GM12878 (cell line): ENCODE measurements at places on chromosomes 11 and 22.

GRCh38 chr11:2990617-2991451 lies 1.3 kb downstream of the NAP1L4 start:
- no peaks in the 10 kb centered on the region for H3K27me3 ChIP-seq
- peaks cover 6% of the 10 kb centered on the region for H3K4me1 ChIP-seq
- H3K27ac ChIP-seq = peak overlapping the region; percentile 84

GRCh38 chr22:28435140-28435768 lies 244.4 kb downstream of the TTC28 start:
- DNase-seq = no peak
- no peaks in the 10 kb centered on the region for H3K4me1 ChIP-seq
- no peak overlapping the region for H3K27ac ChIP-seq
- H3K4me3 ChIP-seq = no peak overlapping the region

DNA sequence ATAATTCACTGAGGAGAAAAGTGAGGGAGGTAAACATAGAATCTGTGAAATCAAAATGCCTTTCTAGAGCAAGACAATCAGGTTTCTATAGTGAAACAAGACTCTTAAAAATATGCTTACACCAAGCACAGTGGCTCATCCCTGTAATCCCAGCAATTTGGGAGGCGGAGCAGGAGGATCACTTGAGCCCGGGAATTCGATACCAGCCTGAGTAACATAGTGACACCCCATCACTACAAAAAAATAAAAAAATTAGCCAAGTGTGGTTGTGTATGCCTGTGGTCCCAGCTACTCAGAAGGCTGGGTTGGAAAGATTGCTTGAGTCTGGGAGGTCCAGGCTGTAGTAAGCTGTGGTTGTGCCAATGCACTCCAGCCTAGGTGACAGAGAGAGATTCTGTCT lies 43.2 kb upstream of the ME3 start:
- H3K27ac ChIP-seq = no peak overlapping the region
- H3K4me3 ChIP-seq = no peak overlapping the region
- H3K4me1 ChIP-seq = no peaks in the 10 kb centered on the region

- H3K36me3 ChIP-seq = no peaks in the 10 kb centered on the region
- H3K27ac ChIP-seq = no peak overlapping the region
- H3K27me3 ChIP-seq = no peaks in the 10 kb centered on the region
- DNase-seq = no peak
- no peaks in the 10 kb centered on the region for H3K4me1 ChIP-seq
These were observed 23.2 kb downstream of the MUC5AC start for GRCh38 chr11:1180947-1181391.

DNA sequence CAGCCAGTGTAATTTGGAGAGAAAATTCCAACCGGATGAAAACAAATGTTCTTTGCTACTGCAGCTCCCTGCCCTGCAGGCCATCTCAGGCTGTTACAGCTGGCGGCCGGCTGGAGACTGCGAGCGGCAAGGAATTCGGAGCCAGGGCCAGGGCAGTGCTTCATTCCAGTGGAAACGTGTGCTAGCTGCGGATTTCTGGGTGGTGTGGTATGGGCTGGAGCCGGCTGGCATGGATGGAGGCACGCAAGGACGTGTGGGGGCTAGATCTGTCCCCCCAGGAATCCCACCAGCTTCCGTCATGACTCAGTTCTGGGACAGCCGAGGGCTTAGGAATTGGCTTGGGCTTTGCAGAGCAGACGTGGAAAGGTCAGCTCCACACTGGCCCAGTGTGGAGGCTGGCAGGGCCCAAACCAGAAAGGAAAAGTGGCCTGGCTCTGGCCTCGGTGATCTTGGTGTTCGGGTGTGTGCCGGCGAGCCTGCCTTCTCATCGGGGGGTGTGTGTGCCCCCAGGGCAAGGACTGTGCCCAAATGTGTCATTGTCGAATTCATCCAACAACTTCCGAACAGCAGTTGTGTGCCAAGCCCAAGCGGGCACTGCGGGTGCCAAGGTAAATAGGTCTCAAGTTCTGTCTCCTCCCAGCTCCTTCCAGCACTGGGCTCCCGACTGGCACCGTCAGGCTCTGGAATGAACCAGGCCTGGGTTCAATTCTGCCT lies 48.1 kb upstream of the SHISAL1 start:
- peaks cover 3% of the 10 kb centered on the region; the same call in 1 of the 2 replicates for H3K27me3 ChIP-seq
- no peaks in the 10 kb centered on the region for H3K36me3 ChIP-seq
- DNase-seq = no peak
- no peaks in the 10 kb centered on the region for H3K4me1 ChIP-seq
- no peak overlapping the region for H3K4me3 ChIP-seq

DNA sequence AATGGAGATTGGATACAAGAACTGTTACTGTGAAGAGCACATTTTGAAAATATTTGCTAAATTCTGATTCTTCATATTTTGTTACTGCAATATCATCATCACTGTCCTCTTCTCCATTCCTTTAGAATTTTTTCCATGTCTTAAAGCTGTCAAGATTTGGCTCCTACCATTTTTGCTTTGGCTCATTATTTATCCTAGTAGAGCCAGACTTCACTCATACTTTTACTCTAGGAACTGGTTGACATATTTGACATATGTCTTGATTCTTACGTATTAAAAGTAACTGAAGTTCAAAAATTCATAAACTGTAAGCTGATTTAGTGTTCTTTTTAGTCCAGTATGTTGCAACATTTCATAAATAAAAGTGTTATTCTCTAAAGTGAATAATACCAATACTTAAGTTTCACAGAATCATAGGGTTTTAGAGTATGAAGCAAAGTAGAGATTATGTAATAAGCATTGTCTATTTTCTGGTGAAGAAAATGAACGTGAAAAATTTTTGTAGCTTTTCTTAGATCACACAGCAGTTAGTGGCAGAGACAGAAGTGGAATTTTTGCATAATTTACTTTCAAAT lies 225.6 kb downstream of the TMEM135 start:
- H3K4me1 ChIP-seq = no peaks in the 10 kb centered on the region
- no peak overlapping the region for H3K4me3 ChIP-seq

GRCh38 chr11:65434057-65434666 lies 11.6 kb downstream of the NEAT1 start:
- peaks cover 17% of the 10 kb centered on the region for H3K36me3 ChIP-seq
- H3K27ac ChIP-seq = no peak overlapping the region
- DNase-seq = no peak

DNA sequence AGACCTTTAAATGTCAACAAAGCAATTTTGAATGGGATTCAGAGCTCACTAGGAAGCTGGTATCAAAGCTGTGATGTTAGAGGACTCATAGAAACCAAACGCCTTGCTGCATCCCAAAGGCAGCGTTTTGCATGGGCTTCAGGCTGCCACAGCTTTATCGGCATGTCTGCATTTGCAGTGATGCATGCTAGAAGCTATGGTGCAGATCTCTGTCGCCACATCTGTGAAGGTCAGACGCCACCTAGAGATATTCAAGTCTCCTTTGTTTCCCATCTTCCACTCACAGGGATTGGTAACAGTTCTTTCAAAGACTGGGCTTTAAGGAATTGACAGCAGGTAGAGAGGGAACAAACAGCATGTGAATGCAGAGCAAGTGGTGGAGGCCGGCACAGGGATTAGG lies 47.8 kb downstream of the NTM start:
- no peaks in the 10 kb centered on the region for H3K4me1 ChIP-seq
- no peaks in the 10 kb centered on the region for H3K36me3 ChIP-seq
- DNase-seq = no peak
- H3K4me3 ChIP-seq = no peak overlapping the region

- no peaks in the 10 kb centered on the region for H3K36me3 ChIP-seq
- H3K27ac ChIP-seq = no peak overlapping the region
- no peaks in the 10 kb centered on the region for H3K4me1 ChIP-seq
- DNase-seq = no peak
- H3K4me3 ChIP-seq = no peak overlapping the region
These were observed 342.1 kb upstream of the NARS2 start for GRCh38 chr11:78916759-78917158.

GRCh38 chr11:113341388-113342165 lies 27.2 kb downstream of the TTC12 start:
- no peak overlapping the region for H3K27ac ChIP-seq
- H3K36me3 ChIP-seq = no peaks in the 10 kb centered on the region; the same call in 1 of the 2 replicates
- no peak for DNase-seq
- no peak overlapping the region for H3K4me3 ChIP-seq
- no peaks in the 10 kb centered on the region for H3K27me3 ChIP-seq

DNA sequence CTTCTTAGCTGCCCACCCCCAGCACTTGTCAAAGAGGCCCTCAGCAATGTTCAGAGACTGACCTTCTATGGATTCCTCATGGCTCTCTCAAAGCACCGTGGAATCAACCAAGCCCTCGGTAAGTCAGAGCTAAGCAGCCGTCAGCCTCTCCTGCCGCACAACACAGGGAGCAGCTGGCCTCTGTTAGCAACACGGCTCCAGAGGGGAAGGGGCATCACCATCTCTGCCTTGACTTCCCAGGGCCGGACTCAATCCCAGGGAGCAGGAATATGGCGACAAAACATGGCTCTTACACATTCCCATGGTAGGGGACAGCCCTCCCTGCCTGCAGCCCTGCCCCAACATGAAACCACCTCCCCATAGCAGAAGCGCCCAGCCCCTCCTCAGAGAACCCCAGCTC lies 18.9 kb downstream of the ARFGAP2 start:
- no peak for DNase-seq
- H3K4me3 ChIP-seq = no peak overlapping the region
- no peaks in the 10 kb centered on the region for H3K27me3 ChIP-seq
- H3K36me3 ChIP-seq = peaks cover 2% of the 10 kb centered on the region
- no peaks in the 10 kb centered on the region for H3K4me1 ChIP-seq

- DNase-seq = no peak
- peaks cover 40% of the 10 kb centered on the region for H3K36me3 ChIP-seq
- no peaks in the 10 kb centered on the region for H3K27me3 ChIP-seq
- H3K4me1 ChIP-seq = peaks cover 8% of the 10 kb centered on the region
- H3K27ac ChIP-seq = no peak overlapping the region; the same call in 1 of the 2 replicates
These were observed 30.0 kb upstream of the PDE2A start for GRCh38 chr11:72704028-72704782.

DNA sequence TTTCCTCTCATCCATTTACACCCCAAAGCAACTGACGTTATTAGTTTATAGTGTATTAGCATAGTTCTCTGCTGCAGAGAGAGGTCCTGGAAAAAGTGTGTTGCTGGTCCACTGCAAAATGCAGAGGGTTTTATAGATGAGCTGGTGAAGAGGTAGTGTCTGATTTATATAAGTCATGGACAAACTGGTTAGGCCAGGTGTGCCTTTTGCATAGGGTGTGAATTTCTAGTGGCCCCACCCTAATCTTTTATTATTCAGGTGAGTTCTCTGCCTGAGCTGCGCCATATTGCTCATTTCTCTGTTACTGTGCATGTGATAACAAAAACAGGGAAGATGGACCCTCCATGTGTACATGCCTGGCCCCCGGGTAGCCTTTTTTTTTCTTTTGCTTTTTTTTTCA lies 43.1 kb upstream of the TRIM77 start:
- H3K4me3 ChIP-seq = no peak overlapping the region
- no peaks in the 10 kb centered on the region for H3K27me3 ChIP-seq
- no peaks in the 10 kb centered on the region for H3K36me3 ChIP-seq
- DNase-seq = no peak
- no peaks in the 10 kb centered on the region for H3K4me1 ChIP-seq

DNA sequence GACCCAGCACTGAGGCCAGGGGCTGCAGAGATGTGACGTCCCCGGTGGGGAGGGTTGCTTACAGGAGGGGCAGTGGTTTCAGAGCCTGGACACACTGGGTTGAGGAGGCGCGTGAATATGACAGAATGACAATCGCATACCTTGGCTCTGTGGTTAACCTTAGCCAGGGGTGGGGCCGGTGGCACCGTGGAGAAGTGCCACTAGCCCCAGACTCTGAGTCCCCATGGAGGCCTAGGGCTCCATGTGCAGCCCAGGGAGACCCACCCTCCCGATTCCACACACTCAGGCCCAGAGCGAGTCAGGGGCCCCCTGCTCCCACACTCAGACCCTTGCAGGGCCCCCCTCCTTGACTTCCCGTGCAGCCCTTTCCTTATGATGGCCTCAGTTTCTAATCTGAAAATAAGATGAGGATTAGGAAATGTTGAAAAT lies 3.6 kb upstream of the ACR start:
- no peak overlapping the region for H3K4me3 ChIP-seq
- H3K27me3 ChIP-seq = no peaks in the 10 kb centered on the region; the same call in none of the 2 replicates
- no peaks in the 10 kb centered on the region for H3K4me1 ChIP-seq
- H3K27ac ChIP-seq = no peak overlapping the region

DNA sequence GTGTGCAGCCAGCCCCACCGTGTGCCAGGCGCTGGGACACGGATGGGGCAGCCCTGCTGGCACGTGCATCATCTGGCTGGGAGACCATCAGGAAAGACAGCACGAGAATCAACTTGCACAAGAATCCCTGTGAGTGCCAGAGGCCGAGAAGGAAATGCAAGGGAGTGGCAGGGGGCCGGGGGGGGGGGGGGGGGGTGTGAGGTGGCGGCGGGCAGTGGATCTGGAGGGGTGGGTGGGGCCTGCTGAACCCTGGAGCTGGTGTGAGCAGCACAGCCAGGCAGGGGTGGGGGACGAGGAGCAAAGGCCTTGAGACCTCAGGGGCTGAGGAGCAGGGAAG lies 14.0 kb upstream of the FLRT1 start:
- no peak for DNase-seq
- no peaks in the 10 kb centered on the region for H3K4me1 ChIP-seq
- H3K36me3 ChIP-seq = no peaks in the 10 kb centered on the region
- H3K4me3 ChIP-seq = no peak overlapping the region

- H3K4me3 ChIP-seq = no peak overlapping the region
- no peak overlapping the region for H3K27ac ChIP-seq
- H3K36me3 ChIP-seq = no peaks in the 10 kb centered on the region
- no peaks in the 10 kb centered on the region for H3K4me1 ChIP-seq
- no peak for DNase-seq
- H3K27me3 ChIP-seq = no peaks in the 10 kb centered on the region
These were observed 32.4 kb upstream of the KCNA4 start for GRCh38 chr11:30049214-30049613.

- H3K27ac ChIP-seq = no peak overlapping the region
- H3K4me3 ChIP-seq = no peak overlapping the region
- no peaks in the 10 kb centered on the region for H3K27me3 ChIP-seq
These were observed 101.1 kb upstream of the IGLL5 start for GRCh38 chr22:22786301-22787115.
